ENCODE measurements at places on chromosomes 7 and 10.
A peak's percentile ranks its signal among the peaks of the same experiment; 100 is the strongest.

- peak; percentile 84 for DNase-seq
Measured at GRCh38 chr10:119502209-119502608, 40.3 kb downstream of the RGS10 start.

- no peak for DNase-seq
Measured at GRCh38 chr7:78095549-78095948, 297.0 kb downstream of the PHTF2 start.

DNA sequence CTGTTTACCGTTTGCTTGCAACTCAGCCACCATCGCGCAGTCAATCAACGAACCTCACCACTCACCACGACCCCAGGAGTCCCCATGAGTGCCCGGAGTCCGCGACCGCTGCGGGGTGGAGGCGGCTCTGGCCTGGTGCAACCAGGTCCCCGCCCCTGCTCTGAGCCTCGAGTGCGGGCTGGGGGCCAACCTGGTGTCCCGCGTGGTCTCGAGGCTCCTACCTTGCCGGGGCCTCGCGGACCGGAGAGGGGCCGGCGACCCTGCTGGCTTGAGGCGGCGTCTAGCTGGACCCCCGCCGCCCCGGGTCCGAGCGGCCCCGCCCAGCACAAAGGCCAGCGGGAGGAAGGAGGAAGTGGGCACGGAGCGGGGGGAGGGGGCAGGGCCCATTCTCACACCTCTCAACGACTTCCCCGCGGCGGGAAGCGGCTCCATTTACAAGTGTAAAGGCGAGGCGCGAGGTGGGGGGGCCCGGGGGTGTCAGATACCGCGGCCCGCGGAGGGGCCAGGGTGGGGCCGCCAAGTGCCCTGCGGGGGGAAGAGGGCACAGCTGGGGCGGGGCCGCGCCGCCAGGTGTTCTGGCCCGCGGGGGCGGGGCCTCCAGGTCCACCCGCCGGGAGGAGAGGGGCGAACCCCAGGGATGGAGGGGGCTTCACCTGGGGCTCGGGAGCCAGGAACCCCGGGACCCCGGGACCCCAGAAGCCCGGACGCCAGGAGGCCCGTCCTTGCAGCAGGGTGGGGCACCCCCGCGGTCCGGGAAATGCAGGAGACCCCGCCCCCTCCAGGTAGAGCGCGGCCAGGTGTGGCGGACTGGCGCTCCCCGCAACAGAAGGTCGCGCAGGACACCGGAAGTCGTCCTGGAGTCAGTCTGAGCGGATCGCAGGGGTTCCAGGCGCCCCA lies 8.6 kb downstream of the CTBP2 start:
- no peak for DNase-seq

GRCh38 chr10:109889867-109890266 lies 33.4 kb downstream of the XPNPEP1 start:
- DNase-seq, result no peak

- DNase-seq, result no peak
Measured at GRCh38 chr10:77251297-77252013, 386.2 kb downstream of the KCNMA1 start.

- DNase-seq, result no peak
Measured at GRCh38 chr7:78562191-78562590, 763.6 kb downstream of the PHTF2 start.

Data from activated CD4-positive, alpha-beta T cell treated with anti-CD3 and anti-CD28 coated beads, Interleukin-2, amount 50 U/mL, for 1 hour (primary cell).